ENCODE measurements at places on chromosomes 3 and 15.

DNA sequence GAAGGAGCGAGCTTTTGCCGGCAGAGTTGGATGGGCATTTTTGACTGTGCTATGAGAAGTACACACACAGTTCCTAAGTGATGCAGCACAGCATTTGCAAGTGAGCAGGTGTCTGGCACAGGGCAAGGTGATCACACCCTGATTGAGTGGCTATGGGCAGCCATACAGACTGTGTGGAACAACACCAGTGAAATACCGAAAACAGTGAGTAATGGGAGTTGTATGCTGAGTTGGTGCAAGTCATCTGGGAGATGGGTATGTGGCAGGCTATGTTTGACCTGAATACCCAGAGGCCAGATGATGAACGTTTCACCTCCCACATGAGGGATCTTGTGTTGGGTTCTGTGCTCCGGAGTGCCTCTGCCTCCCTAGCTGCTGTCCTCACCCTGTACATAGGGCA, 53.5 kb upstream of the TIPARP start:
- no peak for DNase-seq

GRCh38 chr15:38996111-38996631, 431.6 kb upstream of the RASGRP1 start:
- DNase-seq = no peak

GRCh38 chr3:189902230-189903186, 218.2 kb downstream of the P3H2 start:
- no peak for DNase-seq

DNA sequence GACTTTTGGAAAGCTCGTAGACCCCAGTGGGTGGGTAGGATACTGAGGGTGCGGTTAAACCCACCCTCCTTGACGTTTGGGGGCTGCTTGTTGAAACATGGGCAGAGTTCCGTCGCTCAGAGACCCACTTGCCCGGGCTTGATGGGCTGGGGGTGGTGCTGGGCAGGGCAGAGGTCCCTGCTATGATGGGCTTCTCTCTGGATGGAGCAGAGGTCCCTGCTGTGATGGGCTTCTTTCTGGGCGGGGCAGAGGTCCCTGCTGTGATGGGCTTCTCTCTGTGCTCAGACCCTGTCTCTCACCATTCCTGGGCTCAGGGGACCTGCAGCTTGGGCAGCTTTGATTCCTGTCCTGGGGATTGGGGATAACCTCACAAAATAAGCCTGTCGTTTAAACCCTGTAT, 45.2 kb downstream of the FBLN2 start:
- no peak for DNase-seq

- no peak for DNase-seq
Observed at GRCh38 chr3:111937871-111938270, 41.0 kb upstream of the ABHD10 start.

GRCh38 chr3:138493804-138494606, 59.6 kb downstream of the ESYT3 start:
- no peak for DNase-seq

DNA sequence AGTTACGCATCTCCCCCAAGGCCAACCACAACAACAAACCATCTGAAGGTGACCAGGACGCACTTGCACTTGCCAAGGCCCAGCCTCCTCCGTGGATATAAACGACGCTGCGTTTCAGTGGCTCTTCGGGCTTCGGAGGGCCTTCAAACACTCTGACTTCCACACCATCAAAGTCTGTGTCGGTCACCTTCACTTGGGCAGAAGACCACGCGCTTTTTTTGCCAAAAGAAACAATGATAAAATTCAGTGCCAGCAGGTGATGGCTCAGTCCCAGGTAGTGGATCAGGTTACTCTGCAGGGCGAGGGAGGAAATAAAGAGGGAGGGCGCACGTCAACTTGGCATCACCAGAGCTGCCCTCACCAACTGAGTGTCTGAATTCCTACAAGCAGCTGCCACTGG, 63.0 kb downstream of the NCEH1 start:
- DNase-seq = no peak

DNA sequence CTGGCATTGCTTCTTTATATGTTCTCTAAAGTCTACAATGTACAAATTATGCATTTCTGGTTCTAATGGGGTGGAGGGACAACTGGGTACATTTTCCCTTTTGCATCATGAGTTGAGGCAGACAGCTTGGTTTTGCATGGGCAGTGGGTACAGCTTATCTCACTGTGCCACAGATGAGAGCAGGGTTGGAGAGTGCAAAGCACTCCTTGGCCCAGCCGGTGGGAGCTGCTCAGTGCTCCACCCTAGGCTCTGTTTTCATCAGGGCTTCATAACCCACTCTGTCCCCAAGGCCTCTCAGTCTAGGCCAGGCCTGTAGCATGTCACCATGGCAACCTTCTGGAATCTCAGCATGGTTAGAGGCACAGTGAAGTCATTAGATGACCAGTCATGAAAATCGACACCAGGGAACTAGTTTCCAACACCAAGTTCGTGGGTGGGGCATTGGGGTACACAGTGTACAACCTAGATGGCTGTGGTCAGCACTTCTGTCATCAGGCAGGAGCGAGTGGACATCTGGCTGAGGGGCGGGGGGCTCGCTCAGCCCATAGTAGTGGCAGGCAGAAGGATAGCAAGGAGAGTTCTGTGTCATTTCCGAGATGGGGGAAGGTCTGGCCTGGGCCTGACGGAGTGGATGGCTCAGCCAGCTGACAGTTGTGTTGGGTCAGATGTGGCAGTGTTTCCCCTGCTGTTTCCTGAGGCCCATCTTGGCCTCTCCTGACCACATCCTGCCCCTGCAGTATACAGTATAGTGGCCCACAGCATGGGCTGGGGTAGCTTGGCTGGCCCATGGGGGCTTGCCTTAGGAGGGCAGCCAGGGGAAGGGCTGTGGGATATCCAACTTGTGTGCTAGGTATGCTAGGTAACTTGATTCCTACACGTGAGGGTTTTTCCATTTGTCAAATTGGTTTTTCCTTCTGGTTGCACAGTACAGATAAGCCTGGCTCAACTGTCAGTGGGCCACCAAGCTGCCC, 75.7 kb upstream of the PRR23C start:
- no peak for DNase-seq

DNA sequence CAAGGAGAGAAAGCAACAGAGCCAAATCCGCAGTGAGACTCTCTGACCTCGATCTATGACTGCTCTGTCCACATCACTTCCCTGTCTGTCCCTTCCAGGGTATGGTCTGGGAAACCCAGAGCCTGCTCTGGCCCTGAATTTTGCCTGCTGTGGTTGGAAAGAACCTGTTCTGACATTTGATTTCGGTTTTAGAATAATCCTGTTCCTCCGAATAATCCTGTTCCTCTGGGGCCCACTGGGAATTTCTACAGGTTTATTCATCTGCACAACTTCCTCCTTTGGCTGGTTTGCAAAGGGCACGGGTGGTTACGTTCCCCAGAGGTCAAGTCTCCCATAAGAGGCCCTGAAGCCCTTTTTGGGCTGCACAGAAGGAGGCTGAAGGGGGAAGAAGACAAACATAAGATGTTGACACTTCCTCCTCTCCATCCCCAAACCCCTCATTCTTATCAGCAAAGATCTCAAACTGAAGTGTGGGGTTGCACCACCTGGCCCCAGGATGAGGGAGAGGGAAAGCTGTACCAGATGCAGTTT, 10.6 kb downstream of the LAMP3 start:
- DNase-seq = no peak

DNA sequence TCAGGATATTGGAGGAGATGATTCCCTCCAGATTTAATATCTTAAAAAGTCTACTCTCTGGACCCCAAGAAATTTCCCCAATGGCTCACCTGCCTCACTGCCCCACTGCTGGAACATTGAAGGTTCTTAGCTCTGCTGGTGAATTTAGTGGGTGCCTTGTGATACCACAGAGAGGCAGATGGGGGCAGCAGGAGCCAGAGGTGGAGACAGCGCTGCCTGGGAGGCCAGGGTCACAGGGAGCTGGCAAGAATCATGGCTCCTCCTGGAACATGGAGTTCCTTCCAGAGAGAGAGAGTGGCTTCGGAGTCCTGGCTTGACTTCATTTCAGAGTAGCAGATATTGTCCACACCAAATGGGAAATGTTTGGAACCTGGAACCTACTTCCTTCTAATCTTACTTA, 263.5 kb upstream of the CFAP20DC start:
- DNase-seq = no peak

DNA sequence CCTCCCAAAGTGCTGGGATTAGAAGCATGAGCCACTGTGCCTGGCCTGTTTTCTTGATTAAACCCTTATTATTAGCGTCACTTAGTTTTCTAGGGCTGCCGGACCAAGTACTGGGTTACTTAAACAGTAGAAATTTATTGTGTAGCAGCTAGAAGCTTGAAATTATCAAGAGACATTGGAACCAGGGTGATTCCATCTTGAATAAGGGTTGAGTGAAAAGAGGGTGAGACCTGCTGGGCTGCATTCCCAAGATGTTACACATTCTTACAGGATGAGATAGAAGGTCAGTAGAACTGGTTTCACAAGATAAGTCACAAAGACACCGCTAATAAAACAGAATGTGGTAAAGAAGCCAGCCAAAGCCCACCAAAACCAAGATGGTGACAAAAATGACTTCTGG, 18.6 kb upstream of the FSTL1 start:
- no peak for DNase-seq

DNA sequence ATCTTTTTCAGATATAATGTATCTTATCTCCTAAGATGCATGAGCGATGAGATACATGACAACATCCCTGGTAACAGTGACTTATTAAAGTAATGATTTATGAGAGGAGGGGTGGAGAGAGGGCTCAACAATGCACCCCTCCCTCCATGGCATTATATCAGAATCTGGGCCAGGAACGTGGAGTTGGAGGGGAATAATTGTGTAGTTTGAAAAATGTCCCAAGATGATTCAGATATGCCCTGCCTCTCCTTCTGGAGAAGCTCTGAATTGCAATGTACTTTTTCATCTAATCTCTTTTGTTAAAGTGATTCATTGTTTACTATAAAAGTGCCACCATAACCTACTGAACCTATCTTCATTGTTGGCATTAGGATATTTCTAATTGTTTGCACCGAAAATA, 86.5 kb downstream of the FRMD4B start:
- DNase-seq = no peak

DNA sequence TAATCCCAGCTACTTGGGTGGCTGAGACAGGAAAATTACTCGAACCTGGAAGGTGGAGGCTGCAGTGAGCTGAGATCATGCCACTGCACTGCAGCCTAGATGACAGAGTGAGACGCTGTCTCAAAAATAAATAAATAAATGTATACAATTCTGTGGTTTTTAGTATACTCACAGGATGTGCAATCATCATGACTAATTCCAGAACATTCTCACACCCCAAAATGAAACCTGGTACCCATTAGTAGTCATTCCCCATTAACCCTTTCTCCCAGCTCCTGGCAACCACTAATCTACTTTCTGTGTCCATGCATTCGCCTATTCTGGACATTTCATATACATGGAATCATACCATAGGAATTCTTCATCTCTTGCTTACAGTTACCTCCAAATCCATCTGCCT, 44.5 kb downstream of the LRRFIP2 start:
- DNase-seq = no peak

GRCh38 chr3:74268753-74269152, 345.7 kb downstream of the CNTN3 start:
- no peak for DNase-seq

- DNase-seq = no peak
Observed at GRCh38 chr3:166052440-166052839, 215.2 kb upstream of the BCHE start.

DNA sequence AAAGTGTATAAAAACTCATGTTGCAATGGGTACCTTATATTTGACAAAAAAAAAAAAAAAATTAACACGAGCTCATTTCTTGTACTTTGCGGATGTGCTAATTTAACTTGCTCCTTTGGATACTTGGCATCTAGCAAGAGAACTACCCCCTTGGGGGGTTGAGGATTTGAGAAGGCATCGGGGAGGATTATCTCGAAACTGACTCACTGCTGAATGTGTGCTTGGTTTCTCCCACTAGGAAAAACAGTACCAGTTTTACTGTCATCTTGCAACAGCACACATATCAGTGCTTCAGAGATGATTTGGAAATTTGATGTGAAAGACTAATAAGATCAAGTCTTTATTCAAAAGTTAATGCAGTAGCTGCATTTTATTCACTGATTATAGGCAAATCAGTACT, 891 bp downstream of the EXOG start:
- no peak for DNase-seq

DNA sequence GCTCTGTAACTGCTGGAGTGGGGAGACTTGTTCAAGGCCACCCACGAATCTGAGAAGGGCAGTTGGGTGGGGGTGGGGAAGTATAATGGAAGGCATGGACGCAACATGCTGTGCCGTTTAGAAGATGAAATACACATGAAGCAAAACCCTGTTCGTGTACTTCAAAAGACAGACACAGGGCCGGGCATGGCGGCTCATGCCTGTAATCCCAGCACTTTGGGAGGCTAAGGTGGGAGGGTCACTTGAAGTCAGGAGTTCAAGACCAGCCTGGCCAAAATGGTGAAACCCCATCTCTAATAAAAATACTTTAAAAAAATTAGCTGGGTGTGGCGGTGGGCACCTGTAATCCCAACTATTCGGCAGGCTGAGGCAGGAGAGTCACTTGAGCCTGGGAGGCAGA, 36.9 kb upstream of the SFMBT1 start:
- DNase-seq = no peak

Data from left hindlimb (tissue), 1 donor.